Adrenal gland (tissue), 19 donors: ENCODE measurements at places on chromosomes 11 and 22. TPM values are rescaled to one million over a fixed set of nuclear protein-coding genes. Genes with fewer than 3 reads are reported as not detected.

Gene OR5B21
- polyA plus RNA-seq, result not detected

Gene HMGXB4
- 5.5 TPM for polyA plus RNA-seq

Gene ZNF280B
- polyA plus RNA-seq, result 1.4 TPM

Gene NCAM1
- 69.7 TPM for polyA plus RNA-seq
